Activated T-helper 1 cell treated with Interleukin-2 at 50 U/mL for 16 hours (primary cell): ENCODE measurements at places on chromosomes 16 and 17.

DNA sequence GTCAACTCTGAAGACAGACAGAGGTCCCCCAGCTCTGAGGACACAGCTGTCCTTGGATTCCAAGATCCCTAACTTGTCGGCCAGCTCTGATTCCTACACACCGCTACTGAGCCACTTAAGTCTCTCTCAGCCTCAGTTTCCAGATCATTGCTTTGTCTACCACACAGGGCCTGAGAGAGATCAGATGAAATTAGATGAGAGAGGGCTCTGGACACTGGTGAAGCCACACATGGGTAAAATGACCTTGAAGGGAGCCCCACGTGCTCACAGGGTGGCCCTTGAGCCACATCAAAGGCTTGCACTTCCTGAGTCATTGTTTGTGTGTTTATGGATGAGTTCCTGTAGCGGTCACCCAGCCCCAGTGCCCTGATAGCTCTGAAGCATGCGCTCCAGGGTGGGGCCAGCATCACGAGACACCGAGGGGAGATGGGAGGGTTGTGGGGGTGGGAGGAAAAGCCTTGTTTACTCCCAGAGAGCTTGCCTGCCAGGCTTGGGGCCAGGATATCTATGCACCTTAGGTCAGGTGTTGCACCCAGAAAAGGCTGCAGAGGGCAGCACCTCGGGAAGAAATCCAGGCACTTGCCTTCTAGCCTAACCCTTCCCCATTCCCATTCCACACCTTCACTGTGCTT is 32.7 kb upstream of the SLC6A2 start:
- DNase-seq, result no peak

- no peak for DNase-seq
Observed at GRCh38 chr16:67277999-67278772, 1.1 kb upstream of the PLEKHG4 start.

GRCh38 chr17:82449883-82450356 is 632 bp downstream of the CYBC1 start:
- no peak for DNase-seq

GRCh38 chr16:74752756-74753155 is 21.9 kb downstream of the FA2H start:
- DNase-seq, result no peak

GRCh38 chr17:65514541-65514940 is 46.9 kb downstream of the AXIN2 start:
- no peak for DNase-seq

GRCh38 chr16:24883714-24884151 is 38.0 kb downstream of the SLC5A11 start:
- DNase-seq, result no peak

DNA sequence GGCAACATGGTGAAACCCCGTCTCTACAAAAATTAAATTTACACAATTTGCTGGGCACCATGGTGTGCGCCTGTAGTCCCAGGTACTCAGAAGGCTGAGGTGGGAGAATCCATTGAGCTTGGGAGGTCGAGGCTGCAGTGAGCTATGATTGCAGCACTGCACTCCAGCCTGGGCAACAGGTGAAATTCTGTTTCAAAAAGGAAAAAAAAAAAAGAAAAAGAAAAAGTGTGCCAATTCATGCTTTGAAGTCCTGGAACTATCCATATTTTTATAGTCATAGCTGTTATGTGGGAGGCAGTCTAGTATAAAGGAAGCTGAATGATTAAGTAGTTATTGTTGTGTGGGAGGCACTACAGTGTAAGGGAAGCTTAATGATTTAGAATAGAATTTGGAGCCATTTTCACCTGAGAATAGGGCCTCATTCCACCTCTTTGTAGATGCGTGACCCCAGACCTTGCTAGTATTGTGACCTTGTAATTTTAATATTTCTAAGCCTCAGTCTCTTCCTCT is 31.6 kb downstream of the IQCK start:
- DNase-seq, result no peak

DNA sequence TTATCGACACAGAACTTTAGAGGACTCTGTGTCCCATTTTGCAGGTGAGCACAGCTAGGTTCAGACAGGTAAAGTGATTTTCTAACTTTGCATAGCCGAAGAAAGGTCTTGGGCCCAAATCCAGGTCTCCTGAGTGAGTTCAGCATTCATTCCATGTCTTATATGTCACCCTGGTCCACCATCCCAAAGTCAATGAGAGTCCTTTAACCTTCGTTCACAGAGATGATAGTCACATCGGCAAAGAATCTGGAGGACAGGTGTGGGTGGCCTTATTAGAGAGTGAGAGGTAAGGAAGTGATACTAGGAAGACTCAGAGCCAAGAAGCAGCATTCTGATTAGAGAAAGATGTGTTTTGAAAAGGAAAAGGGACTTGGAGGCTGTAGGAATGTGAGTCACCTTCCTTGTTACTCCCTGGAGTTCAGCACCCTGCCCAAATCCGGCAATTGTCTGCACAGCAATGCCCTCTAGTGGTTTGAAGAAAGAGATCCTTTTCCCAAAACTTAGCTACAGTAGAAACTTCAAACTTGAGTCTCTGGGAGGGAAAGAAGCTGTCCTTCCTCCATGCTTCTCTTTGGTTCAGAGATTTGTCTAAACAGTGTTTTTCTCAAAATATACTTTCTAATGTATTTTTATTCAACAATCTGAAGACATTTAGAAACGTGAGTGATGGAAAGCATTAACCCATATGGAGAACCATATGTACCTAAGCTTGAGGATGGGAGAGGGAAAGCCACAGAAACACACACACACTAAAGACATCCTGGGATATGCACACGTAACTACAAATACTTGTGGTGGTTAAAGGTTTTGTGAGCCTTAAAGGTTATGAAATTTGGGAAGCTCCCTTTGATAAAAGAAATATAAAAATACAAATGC is 96.4 kb upstream of the SHISA6 start:
- no peak for DNase-seq

- DNase-seq, result no peak
Observed at GRCh38 chr17:75087182-75087557, 584 bp upstream of the SLC16A5 start.

DNA sequence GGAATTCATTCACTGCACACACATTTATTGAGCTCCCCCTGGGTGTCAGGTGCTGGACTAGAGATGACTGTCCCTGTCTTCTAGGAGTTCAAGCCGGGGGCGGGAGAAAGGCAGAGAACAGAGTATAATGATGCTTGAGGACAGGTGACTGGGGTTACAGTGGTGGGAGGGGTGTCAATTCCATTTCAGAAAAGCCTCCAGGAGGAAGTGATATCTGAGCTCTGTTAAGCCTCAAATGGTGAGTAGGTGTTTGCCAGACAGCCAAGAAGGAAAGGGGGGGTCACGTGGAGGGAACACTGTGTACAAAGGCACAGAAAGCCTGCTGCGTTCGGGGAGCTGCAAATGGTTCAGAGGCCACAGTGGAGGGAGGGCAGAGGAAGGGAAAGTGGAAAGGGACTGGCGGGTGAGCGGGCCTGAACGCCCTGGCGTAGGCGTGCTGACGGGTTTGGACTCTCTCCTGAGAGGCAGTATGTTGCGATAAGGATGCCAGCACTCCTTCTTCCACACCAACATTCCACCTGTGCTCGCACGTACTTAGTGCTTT is 9.7 kb upstream of the NXPH3 start:
- no peak for DNase-seq

DNA sequence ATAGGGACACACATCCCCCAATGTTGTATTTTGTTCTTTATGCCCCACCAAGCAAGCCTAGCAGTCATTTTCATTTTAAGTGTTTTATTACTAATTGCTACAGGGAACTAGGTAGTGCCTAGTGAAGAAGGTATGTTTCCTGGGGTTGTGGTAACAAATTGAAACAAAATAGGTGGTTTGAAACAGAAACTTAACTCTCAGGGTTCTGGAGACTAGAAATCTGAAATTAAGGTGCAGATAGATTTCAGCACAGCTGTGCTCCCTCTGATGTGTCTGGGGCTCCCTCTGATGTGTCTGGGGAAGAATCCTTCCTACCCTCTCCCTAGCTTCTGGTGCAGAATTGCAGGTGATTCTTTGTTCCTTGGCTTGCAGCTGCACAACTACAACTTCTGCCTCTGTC is 390.1 kb downstream of the ZFHX3 start:
- DNase-seq, result no peak

DNA sequence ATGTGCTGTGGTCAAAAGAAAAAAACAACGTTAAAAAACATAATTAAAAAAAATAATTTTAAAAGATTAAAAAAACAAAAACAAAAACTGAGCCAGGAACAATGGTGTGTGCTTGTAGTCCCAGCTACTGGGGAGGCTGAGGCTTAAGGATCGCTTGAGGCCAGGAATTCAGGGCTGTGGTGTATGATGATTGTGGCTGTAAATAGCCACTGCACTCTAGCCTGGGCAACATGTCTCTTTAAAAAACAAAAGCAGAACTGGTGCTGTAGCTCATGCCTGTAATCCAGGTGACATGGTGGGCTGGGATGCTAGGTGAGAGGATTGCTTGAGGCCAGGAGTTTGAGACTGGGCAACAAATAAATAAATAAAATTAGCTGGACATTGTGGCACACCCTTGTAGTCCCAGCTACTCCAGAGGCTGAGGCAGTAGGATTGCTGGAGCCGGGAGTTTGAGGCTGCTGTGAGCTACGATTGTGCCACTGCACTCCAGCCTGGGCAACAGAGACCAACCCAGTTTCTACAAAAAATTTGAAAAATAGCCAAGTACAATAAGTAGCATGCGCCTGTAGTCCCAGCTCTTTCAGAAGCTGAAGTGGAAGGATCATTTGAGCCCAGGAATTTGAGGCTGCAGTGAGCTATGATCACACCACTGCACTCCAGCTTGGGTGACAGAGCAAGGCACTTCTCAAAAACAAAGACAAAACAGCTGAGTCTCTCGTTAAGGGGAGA is 43.6 kb downstream of the NFATC3 start:
- DNase-seq, result no peak

GRCh38 chr16:82195917-82196494 is 26.0 kb upstream of the MPHOSPH6 start:
- DNase-seq, result no peak

GRCh38 chr16:23434380-23434779 is 18.6 kb downstream of the COG7 start:
- no peak for DNase-seq

DNA sequence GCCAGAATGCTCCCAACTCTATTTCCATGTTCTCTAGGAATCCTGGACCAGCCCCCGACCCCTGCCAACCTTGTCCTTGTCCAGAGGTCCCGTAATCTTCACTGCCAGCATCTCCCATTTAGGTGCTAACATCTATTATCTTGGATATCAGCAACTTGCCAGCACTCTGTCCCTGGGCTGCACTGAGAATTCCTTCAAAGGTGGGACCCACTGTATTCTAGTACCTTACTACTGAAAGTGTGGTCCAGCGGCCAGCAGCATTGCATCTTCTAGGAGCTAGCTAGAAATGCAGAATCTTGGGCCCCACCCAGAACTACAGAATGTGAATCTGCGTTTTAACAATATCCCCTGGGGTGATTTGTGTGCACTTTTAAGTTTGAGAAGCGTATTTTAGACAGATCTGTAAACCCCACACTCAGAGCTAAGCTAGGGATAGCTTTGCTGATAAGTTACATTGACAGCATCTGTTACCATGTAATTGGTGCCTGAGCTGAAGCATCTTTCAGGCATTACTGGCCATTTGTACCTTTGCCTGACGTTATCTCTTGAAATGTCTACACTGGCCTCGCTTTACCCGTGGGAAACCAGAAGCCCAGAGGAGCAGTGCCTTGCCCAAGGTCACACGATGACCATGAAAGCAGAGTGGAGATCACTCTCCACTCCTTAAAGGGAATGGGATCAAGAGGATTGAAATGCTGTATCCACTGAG is 8.3 kb downstream of the ABAT start:
- no peak for DNase-seq

GRCh38 chr17:71251951-71252350 is 868.9 kb upstream of the SOX9 start:
- no peak for DNase-seq

DNA sequence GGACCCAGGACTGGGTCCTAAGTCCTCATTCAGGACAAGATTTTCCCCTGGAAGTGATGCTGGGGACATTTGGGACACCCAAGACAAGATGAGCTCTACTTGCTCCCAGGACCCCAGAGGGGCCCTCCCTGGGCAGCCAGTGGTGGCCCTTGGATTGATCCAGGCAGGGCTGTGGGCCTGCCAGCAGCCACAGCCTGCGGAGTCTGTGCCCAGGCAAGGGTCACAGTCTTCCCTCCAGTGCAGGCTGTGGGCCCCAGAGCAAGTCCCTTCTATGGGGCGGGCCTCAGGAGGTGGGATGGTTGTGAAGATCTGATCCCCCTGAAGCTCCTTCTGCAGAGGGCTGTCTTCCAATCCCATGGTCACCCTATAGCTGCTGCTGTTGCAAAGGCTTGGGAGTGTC is 12.6 kb downstream of the CA7 start:
- no peak for DNase-seq

DNA sequence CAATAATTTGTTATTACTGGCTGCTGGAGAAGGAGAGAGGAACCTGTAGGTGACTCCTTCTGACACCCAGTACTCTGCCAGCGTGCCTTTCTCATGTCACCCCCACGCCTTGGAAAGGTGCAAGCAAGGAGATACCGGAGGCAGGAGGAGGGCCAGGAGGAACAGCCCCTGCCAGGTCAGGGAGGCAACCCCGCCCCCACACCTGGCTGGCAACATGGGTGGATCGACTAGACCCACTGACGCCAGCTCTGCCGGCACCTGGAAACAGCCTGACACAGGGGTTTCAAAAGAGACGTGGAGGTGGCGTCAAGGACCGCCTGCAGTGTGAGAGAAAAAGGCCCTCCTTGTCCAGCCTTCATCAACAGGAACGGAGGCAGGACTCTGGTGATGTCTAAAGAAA is 62.3 kb downstream of the CYB5B start:
- DNase-seq, result no peak

- no peak for DNase-seq
Observed at GRCh38 chr16:72785886-72786285, 262.0 kb downstream of the ZFHX3 start.

- no peak for DNase-seq
Observed at GRCh38 chr17:73400915-73401545, 89.2 kb upstream of the CDC42EP4 start.

DNA sequence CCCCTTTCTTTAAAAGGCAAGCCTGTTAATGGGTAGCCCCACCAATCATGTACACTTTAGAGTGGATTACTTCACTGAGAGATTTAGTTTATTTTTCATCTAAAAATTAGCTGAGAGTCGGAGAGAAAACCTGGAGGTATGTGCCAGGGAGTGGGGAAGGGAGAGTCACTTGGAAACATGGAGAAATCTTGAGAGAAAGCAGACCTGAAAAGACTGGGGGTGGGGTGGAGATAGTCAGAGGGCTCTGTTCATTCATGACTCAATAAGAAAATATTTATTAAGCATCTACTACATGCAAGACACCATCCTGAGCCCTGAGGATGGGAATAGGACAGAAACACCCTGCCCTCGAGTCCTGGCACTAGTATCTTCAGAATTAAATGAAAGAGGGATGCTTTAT is 27.4 kb upstream of the RCVRN start:
- no peak for DNase-seq

DNA sequence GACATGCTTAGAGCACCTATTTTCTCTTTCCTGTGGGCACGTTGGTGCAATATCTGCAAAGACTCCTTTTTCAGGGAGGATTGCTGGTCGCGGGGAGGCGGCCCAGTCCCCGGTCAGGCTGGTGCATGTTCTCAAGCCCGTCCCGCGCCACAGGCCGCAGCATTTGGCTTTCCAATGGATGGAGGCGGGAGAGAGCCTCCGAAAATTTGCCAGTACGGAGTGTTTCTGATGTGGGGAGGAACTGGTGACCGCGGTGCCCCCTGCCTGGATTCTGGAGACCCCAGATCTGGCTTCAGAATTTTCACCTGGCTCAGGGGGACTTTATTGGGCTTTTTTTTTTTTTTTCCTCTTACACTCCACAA is 2.3 kb downstream of the CMIP start:
- DNase-seq, result no peak

GRCh38 chr16:73083271-73083670 is 35.3 kb upstream of the ZFHX3 start:
- no peak for DNase-seq
